ENCODE measurements at places on chromosomes 2 and 18.

DNA sequence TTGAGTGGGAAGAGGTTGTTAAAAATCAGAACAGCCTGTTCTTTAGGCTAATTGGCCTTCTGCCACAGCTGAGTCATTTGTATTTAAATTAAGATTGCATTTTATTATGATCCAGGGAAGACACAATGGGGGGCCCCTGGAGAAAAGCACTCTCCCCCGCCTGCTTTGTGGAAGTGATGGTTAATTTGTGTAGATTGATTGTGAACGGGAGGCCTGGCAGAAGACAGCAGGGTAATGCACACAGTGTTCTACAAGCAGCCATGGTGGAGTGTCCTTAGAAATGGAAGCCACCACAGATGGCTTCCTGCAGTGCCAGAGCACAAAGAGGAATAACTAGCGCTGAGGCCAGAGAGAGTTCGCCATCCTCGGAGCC lies 19.6 kb downstream of the RAMP1 start:
- no peak for DNase-seq

- no peak for DNase-seq
Observed at GRCh38 chr2:162075689-162076132, 1.7 kb upstream of the DPP4 start.

- DNase-seq, result no peak
Observed at GRCh38 chr2:43039376-43040080, 186.9 kb downstream of the ZFP36L2 start.

GRCh38 chr2:180698668-180699067 lies 281.7 kb upstream of the UBE2E3 start:
- no peak for DNase-seq

DNA sequence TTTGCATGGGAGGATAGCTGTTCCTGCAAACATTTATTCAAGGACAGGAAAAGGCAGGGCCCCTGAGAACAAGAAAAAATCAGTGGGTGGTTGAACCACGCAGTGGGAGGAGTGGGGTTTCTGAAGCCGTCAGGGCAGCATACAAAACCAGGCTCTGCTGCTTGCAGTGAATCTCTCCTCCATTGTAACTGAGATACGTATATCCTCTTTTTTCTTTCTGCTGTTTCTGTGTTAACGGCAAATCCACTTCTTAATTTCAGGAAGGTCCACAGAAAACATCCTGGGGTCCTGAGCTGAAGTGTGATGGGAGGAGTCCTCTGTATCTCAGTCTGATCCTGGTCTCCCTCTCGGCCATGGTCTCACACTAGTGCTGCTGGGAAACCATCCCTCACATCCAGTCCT lies 27.2 kb upstream of the KCNF1 start:
- DNase-seq, result no peak

- no peak for DNase-seq
Observed at GRCh38 chr18:76480913-76481312, 14.1 kb downstream of the ZNF516 start.

DNA sequence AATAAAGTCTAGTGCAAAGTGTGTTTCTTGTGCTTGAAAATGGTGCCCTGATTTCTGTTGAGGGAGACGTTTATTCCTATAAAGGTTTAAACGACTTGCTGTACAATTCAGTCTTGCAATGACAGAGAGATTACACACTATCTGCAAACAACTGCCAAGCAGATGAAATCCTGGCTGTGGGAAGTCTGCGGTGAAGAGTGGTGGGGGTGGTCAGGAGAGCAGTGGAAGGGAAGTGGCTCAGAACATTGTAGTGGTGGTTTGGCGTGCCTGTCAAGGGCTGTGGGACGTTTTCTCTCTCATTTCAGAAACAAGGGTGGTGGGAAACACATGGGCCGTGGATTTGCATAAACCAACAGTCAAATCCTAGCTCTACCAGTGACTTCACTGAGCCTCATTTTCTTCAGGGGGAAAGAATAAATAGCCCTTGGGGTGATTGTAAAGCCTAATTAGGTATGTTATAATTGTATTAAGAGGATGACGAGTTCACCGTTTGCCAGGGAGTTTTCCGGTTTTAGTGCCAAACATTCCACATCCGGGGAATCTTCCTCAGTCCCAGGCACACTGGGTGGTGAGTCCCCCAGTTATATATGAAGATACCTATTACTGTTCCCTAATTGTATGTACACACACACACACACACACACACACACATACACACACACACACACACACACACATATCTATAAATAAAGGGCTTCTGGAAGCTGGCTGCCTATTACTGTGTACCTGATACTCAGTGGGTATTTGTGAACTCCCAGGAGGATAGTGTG lies 115.0 kb downstream of the SPTBN1 start:
- DNase-seq, result peak; percentile 43

DNA sequence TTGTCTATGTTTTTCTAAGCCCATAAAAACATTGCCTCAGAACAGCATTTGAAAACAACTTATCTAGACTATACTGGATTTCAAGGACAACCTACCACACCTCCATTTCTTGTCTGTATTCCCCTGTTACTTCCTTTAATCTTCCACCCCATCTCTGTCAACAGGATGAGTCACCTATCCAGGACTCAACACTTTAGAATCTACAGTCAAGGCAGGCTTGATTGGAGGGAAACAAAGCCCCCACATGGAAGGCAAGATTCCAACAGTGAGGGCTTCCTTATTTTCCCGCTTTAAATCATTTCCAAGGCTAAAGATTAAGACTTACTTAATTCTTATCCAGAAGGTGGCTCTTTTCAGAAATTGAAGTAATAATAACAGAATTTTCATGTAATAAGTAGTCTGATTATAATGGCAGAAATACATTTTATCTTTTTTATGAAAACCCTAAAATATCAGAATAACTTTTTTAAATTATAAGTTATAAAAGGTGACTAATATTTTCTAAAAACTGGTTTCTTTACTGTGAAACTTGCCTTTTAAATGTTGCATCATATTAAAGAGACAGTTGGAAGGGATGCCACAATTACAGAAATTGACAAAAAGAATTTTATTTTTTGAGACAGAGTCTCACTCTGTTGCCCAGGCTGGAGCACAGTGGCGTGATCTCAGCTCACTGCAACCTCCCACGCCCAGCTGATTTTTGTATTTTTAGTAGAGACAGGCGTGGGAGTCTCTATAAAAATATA lies 138.7 kb upstream of the CCDC150 start:
- DNase-seq, result no peak

Data from NCI-H2029 treated with DMSO at 0.1 percent for 48 hours (cell line).